ENCODE measurements at places on chromosomes 4 and X.

DNA sequence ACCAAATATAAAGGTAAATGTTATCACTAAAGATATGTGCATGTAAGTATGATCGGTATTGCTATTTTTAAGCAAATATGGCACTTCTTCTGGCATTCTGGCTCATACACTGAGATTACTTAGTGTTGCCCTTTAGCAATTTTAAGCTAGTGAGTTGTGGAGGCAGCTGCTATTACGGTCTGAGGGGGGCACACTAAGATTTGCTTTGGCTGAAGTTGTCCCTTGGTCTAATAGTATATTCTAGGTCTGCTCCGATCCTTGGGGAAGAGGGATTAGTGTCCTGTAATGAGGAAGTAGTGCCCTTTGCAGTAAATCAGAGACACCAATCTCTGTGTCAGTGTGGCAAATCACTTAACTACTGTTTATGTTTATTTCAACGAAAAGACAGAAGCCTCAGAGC is 196.5 kb upstream of the FTHL17 start:
- DNase-seq: no peak

- DNase-seq: no peak
These were observed 725 bp upstream of the CXCL1 start for GRCh38 chr4:73868206-73869129.

DNA sequence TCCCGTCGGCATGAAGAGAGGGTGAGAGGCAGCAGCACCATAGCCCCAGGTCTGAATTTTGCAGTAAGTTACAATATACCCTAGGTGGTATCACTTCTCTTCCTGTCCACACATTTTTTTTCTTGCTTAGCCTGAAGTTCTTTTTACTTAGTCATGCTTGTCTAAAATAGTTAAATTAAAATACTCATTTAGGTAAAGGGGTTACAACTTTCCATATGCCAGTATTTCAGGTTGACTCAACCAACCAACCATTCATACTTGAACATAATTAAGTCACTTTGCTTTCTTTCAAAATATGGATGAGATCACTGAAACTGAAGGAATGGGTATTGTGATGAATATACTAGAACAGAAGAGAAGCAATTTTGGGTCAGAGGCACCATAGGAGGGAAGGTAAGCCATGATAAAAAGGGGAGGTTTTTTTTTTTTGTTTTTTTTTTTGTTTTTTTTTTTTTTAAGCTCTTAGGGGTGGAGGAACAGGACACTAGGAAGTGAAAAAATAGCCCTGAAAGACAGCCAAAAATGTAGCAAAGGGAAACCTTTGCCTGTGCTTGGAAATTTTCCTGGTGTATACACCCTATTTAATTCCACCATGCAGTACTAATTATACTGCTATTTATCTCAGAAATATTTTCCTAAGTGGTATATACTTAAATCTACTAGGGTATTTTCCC is 41.8 kb downstream of the RPS6KA3 start:
- DNase-seq: peak; percentile 56

GRCh38 chr4:55396308-55397125 is 760 bp downstream of the TMEM165 start:
- peak; percentile 43 for DNase-seq

DNA sequence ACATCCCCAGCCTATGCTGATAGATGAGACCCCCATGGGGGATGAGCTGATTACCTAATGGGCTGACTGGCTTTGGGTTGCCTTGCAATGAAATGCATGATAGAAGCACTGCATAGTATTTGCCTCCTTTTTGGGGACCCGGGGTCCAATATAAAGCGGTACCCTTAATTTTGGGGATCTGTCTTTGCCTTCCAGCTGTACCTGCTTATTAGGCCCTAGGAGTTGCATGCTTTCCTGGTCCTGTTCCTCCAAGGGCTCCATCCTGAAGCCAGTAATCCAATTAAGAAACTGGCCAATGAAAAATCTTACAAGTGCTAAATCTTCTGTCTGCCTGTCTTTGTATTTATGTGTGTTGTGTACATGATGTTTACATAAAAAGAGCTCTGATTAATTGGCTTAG is 791.6 kb downstream of the TRIML1 start:
- DNase-seq: peak; percentile 31

Measured in fibroblast of mammary gland (primary cell).